ENCODE measurements at places on chromosomes 16 and 17.

DNA sequence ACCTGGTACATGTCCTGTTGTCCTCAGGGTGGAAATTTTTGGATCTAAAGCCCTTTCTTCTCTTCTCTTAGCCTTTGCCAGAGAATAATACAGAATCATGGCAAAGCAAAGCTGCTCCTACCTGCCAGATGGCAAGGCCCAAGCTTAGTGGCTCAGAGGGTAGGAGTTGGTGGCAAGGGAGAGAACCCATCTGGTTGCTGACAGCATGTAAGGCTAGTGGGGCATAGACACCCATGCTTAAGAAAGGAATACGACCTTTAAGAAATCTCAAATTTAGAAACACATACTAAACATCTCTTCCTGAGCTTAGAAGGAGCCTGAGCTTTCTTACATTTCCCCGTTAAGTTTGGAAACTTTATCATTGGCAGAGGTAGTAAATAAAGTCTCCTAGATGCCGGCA, 395.0 kb upstream of the SOX9 start:
- DNase-seq: no peak

DNA sequence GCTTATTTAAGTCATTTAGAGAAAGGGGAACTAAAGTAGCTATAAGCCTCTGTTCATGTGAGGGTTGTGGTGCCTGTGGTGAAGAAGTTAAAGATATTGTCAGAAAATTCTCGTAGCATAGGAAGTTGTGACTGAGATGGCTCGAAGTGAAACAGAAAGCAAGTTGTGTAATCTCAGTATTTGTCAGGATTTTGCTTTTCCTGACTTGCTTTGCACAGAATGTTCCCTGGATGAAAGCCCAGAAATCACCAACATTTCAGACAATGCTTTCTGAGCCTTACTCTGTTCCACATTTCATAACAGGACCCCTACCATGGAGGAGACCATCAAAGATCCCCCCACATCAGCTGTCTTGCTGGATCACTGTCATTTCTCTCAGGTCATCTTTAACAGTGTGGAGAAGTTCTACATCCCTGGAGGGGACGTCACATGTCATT, 10.6 kb downstream of the CALCOCO2 start:
- no peak for DNase-seq

DNA sequence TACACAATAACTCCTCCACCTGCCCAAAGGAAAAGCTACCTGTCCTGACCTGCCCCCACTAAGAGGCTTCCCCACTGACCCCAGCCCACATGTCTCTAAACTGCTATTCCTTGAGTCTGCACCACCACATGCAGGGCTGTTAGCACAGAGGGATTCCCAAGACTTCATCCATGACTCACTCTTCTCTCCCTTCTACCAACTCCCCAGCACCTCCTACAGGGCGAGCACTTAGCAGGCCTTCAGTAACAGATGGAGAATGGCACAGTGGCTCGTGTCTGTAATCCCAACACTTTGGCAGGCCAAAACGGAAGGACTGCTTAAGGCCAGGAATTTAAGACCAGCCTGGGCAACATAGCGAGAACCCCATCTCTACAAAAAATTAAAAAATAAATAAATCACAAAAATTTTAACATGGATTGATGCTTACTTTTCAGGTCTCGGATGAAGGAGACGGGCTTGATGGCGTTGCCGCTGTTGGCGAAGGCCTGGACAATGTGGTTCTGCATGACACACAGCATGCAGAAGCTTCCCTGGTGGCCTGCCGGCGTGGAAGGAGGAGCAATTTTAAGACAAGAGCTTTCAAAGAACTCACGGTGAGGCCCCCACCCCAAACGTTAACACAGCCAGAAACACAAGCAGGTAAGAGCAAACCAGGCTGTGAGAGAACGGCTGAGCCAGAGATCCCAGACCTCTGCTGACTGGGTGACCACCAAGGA, 12.0 kb downstream of the USP36 start:
- DNase-seq: no peak

DNA sequence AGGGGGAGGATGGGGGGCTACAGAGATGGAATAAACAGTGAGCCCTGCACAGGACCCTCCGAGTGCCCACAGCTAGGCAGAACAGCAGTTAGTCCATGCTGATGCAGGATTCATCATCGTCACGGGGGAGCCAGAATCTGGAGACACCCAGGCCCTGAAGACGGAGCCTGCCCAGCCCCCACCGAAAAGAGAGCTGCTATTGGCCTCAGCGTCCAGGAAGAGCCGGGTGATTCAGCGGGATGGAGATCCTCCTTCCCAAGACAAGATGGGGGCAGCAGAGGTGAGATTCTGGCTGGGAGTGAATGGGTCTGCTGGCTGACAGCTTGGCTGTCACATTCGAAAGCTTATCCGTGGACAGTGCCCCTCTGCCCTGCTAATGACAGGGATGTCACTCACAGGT, 133.6 kb upstream of the CRHR1 start:
- no peak for DNase-seq

- no peak for DNase-seq
These were observed 105.4 kb downstream of the FTO start for GRCh38 chr16:53809088-53809932.
